Gastroesophageal sphincter (tissue), 4 donors: ENCODE measurements at places on chromosomes 7 and 10.

DNA sequence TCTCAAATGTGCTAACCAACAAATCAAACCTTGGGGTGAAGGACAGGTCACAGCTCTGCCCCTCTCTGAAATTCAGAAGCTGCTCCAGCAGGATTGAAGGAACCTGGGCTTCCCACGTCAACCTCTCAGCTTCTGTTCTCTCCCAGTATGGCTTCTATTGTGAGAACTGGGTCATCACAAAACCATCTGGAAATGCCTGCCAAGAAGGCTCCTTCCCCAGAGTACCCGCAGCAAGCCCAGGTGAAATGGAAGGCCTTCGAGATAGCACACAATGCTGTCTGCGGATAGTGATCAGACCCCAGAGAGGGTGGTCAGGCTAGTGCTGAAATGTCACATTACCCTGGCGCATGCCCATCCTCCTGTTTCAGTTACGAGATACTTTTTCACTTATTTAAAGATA is 16.4 kb upstream of the PROSER2 start:
- peaks cover 24% of the 10 kb centered on the region for H3K27me3 ChIP-seq
- ATAC-seq, result no peak
- H3K4me1 ChIP-seq, result no peaks in the 10 kb centered on the region
- H3K4me3 ChIP-seq, result no peak overlapping the region

- H3K27me3 ChIP-seq, result no peaks in the 10 kb centered on the region
- ATAC-seq, result no peak
- peaks cover 28% of the 10 kb centered on the region for H3K36me3 ChIP-seq
- H3K27ac ChIP-seq, result peak overlapping the region; percentile 27
- H3K4me3 ChIP-seq, result no peak overlapping the region
Observed at GRCh38 chr7:26195867-26196657, 4.5 kb downstream of the HNRNPA2B1 start.

GRCh38 chr10:6395606-6396005 is 184.5 kb downstream of the PRKCQ start:
- H3K36me3 ChIP-seq, result no peaks in the 10 kb centered on the region
- no peak for ATAC-seq
- H3K27me3 ChIP-seq, result no peaks in the 10 kb centered on the region
- H3K4me3 ChIP-seq, result no peak overlapping the region

- H3K36me3 ChIP-seq, result no peaks in the 10 kb centered on the region
- no peak overlapping the region for H3K4me3 ChIP-seq
- no peaks in the 10 kb centered on the region for H3K27me3 ChIP-seq
- no peak overlapping the region for H3K27ac ChIP-seq
- no peak for ATAC-seq
Observed at GRCh38 chr10:110058212-110058611, 50.4 kb downstream of the ADD3 start.

- H3K27me3 ChIP-seq, result peaks cover 8% of the 10 kb centered on the region
Observed at GRCh38 chr10:21208666-21209316, 311.7 kb upstream of the NEBL start.

GRCh38 chr10:125024497-125025234 is 82.7 kb downstream of the ZRANB1 start:
- H3K27ac ChIP-seq, result peak overlapping the region; percentile 57
- no peaks in the 10 kb centered on the region for H3K27me3 ChIP-seq
- no peak overlapping the region for H3K4me3 ChIP-seq
- no peak for ATAC-seq
- H3K36me3 ChIP-seq, result peaks cover 27% of the 10 kb centered on the region

GRCh38 chr10:129123428-129123827 is 343.6 kb upstream of the MGMT start:
- no peaks in the 10 kb centered on the region for H3K4me1 ChIP-seq
- ATAC-seq, result no peak
- no peaks in the 10 kb centered on the region for H3K27me3 ChIP-seq

- H3K4me1 ChIP-seq, result peaks cover 48% of the 10 kb centered on the region
- H3K27ac ChIP-seq, result peak overlapping the region; percentile 46
- H3K36me3 ChIP-seq, result no peaks in the 10 kb centered on the region
- ATAC-seq, result no peak
Observed at GRCh38 chr7:1049006-1049741, 4.8 kb downstream of the GPR146 start.

DNA sequence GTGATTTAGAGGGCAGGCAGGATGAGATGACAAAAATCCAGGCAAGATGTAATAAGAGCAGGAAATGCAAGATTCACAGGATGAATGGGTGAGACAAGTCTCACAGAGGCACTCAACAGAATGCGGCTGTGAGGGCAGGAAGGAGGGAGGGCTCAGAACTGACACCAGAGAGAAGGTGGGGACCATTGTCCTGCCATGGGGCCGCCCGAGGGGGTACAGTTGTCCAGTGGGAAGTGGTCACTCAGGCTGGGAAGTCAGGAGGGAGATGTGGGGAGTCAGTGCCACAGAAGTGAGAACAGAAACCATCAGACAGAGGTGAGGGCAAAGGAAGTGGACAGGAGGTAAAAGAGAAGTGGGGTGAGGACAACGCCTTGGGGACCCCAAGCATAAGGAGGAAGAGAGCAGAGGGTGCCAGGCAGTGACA is 8.9 kb downstream of the HIP1 start:
- no peak overlapping the region for H3K27ac ChIP-seq
- ATAC-seq, result no peak
- H3K27me3 ChIP-seq, result no peaks in the 10 kb centered on the region
- no peaks in the 10 kb centered on the region for H3K4me1 ChIP-seq
- no peak overlapping the region for H3K4me3 ChIP-seq
- H3K36me3 ChIP-seq, result peaks cover 16% of the 10 kb centered on the region

DNA sequence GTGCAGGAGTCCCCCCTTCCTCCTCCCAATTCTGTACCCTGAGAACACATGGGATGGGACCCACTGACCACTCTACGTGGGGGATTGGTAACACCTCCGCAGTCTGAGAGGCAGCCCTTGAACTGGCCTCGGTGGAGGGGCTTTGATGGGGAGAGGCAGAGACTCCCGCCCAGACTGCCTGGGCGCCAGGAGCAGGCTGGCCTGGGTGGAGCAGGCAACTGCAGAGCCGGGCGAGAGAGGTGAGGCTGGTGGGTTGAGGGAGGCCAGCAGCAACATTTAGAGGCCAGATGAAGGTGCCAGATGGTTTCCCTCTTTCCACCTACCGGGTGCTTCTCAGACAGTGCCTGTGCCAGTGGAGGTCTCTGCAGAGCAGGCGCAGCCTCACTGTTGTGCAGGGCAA is 30.7 kb upstream of the ZNF467 start:
- H3K4me3 ChIP-seq, result no peak overlapping the region
- no peak overlapping the region for H3K27ac ChIP-seq
- no peaks in the 10 kb centered on the region for H3K36me3 ChIP-seq
- H3K4me1 ChIP-seq, result no peaks in the 10 kb centered on the region

GRCh38 chr7:46157931-46158330 is 236.9 kb upstream of the IGFBP3 start:
- H3K27me3 ChIP-seq, result no peaks in the 10 kb centered on the region
- no peak for ATAC-seq
- no peaks in the 10 kb centered on the region for H3K4me1 ChIP-seq
- H3K36me3 ChIP-seq, result no peaks in the 10 kb centered on the region
- H3K27ac ChIP-seq, result no peak overlapping the region

- H3K27ac ChIP-seq, result peak overlapping the region; percentile 80
- peaks cover 4% of the 10 kb centered on the region for H3K4me1 ChIP-seq
- H3K4me3 ChIP-seq, result peak overlapping the region; percentile 63
Observed at GRCh38 chr7:70694971-70695794, 436.8 kb upstream of the GALNT17 start.

DNA sequence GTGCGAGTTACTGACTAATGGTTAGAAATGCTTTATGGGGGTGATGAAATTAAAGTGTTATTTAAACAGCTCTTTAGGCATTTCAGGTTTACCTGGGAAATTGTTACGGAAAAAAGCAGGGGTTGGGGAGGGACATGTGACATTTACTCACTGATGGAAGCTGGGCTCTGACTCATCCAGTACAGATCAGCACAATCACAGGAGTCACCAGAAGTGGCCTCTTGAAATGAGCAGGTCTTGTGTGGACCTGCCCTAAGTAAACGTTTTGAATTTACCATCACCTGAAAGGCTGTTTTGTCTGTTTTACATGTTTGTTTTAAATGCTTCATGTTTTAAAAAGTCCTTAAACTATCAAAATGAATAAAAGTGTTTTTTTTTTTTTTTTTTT is 2.3 kb downstream of the GLRX3 start:
- peaks cover 20% of the 10 kb centered on the region for H3K4me1 ChIP-seq
- ATAC-seq, result no peak

DNA sequence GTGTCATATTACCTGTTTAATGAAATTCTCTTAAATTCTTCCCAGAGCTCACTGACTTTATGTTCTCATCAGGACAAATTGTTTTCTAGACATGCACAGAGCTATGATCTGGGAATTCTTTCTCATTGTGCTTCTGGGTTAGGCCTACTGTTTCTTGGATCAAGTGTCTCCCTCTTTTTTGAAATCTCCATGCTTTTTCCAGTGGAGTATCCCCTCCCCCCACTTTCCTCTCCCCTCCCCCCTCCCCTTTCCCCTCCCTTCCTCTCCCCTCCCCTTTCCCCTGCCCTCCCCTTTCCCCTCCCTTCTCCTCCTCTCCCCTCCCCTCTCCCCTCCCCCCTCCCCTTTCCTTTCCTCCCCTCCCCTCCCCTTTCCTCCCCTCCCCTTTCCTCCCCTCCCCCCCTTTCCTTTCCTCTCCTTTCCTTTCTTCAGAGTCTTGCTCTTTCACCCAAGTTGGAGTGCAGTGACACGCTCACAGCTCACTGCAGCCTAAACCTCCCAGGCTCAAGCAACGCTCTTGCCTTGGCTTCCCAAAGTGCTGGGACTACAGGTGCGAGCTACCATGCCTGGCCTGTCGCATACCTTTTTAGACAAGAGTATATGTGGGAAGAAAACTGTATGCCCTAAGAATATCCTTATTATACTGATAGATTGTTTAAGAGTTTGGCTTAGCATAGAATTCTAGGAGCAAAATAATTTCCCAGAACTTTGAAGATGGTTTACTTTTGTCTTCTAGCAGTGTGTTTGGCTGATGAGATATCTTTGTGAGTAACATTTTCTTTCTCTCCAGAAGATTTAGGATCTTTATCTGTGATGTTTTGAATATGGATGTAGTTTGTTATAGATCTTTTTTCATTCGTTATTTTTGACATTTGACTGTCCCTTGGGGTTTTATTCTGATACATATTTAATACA is 2.5 kb downstream of the DYNC2I1 start:
- ATAC-seq, result no peak
- peaks cover 8% of the 10 kb centered on the region for H3K4me1 ChIP-seq
- no peaks in the 10 kb centered on the region for H3K27me3 ChIP-seq
- peak overlapping the region; percentile 21 for H3K27ac ChIP-seq

- H3K27me3 ChIP-seq, result peaks cover 94% of the 10 kb centered on the region
- no peak overlapping the region for H3K27ac ChIP-seq
- ATAC-seq, result no peak
- no peak overlapping the region for H3K4me3 ChIP-seq
- no peaks in the 10 kb centered on the region for H3K36me3 ChIP-seq
Observed at GRCh38 chr10:131310551-131311401, 745 bp downstream of the TCERG1L start.

- H3K27me3 ChIP-seq, result peaks cover 5% of the 10 kb centered on the region
- no peak for ATAC-seq
Observed at GRCh38 chr10:93553482-93554315, 12.8 kb upstream of the FFAR4 start.
